Natural killer cell (primary cell): ENCODE measurements at places on chromosomes 2 and 18.

GRCh38 chr2:240806006-240806405 lies 14.0 kb downstream of the KIF1A start:
- H3K27ac ChIP-seq, result no peak overlapping the region
- no peak for DNase-seq
- H3K27me3 ChIP-seq, result peaks cover 3% of the 10 kb centered on the region
- no peak overlapping the region for H3K4me3 ChIP-seq
- no peaks in the 10 kb centered on the region for H3K36me3 ChIP-seq
- H3K4me1 ChIP-seq, result no peaks in the 10 kb centered on the region

DNA sequence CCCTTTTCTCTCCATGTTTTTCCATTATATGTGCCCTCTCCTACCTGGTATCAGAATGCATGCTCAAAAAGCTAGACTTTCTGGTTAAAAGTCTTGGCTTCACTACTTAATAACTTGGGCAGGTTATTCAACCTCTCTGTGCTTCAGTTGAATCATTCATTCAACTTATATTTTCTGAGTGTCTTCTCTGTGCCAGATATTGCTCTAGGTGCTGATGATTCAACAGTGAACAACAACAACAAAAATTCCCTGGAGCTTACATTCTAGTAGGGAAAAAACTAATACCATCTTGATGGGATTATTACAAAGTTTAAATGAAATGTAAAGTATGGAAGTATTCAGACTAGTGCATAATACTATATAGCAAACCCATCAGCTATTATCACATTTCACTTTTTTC lies 55.2 kb downstream of the SOS1 start:
- no peak overlapping the region for H3K4me3 ChIP-seq
- H3K4me1 ChIP-seq, result no peaks in the 10 kb centered on the region
- H3K27me3 ChIP-seq, result no peaks in the 10 kb centered on the region
- no peak overlapping the region for H3K27ac ChIP-seq
- no peak for DNase-seq

DNA sequence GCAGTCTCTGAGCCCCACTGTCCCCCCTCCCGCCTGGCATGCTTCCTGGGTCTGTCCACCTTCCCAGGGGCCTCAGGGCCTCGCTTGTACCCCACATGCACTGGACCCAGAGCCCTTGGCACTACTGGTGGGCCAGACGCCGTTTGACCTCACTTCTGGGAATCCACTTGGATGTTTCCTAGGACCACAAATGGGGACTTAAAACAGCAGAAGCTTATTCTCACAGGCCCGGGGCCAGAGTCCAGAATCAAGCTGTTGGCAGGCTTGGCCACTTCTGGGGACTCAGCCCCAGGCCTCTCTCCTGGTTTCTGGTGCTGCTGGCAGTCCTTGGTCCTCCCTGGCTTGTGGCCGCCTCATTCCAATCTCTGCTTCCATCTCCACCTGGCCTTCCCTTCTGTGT lies 19.6 kb downstream of the ANO7 start:
- no peaks in the 10 kb centered on the region for H3K4me1 ChIP-seq
- H3K27ac ChIP-seq, result no peak overlapping the region
- H3K27me3 ChIP-seq, result no peaks in the 10 kb centered on the region
- DNase-seq, result no peak
- no peaks in the 10 kb centered on the region for H3K36me3 ChIP-seq
- no peak overlapping the region for H3K4me3 ChIP-seq

DNA sequence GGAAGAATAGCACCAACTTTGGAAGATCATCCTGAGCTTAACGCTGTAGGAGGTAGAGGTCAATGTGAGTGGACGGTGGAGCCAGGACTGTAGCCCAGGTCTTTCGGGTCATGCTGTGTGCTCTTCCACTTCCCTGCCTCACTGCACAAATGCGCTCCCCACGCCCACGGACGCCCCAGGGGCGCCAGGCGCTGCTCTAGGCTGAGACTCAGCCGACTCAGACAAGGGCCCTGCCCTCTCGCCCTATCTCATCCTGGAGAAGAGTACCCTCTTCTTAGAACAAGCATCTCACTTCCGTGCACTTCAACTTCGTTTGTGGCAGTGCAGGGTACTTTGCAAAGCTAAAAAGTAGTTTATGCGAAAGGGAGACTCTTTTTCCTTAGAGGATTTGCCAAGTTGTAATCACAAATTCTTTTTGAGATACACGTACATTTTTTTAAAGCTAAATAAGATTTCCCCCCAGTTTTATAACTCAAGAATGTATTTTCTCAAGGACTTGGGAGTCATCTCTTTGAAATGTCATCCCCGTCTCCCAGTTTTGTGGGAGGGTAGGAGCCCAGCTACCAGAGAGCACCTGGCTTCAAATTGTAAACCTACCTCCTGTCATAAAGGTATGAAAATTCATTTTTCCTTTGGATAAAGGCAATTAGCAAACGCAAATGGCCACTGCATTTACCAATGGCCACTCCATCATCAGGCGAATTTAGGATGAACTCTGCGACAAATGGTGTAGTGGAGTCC lies 1.2 kb upstream of the PRELID3A start:
- no peak overlapping the region for H3K4me3 ChIP-seq
- peaks cover 18% of the 10 kb centered on the region for H3K4me1 ChIP-seq
- no peak overlapping the region for H3K27ac ChIP-seq
- H3K36me3 ChIP-seq, result no peaks in the 10 kb centered on the region
- peaks cover 8% of the 10 kb centered on the region for H3K27me3 ChIP-seq

DNA sequence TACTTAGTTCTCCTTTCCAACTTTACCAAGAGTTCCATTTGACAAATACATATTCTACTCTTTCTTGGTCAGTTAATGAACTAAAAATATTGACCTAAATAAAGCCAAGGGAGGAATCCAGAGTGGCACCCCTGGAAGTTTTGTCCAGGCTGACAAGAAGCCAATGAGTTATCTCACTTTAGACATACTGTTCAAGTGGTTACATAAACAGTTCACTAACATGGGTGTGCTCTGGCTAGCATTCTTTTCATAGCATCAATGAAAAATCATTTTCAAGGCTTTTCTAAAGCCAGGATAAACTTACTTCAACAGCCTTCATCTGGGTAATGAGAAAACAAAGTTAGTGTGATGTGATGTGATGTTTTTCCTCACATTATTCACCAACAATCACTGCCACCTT lies 649.4 kb downstream of the TDRD15 start:
- no peak overlapping the region for H3K4me3 ChIP-seq
- no peaks in the 10 kb centered on the region for H3K4me1 ChIP-seq
- H3K27me3 ChIP-seq, result no peaks in the 10 kb centered on the region
- H3K27ac ChIP-seq, result no peak overlapping the region
- no peak for DNase-seq
- H3K36me3 ChIP-seq, result no peaks in the 10 kb centered on the region
